ENCODE measurements at places on chromosomes 6 and 20. TPM values are rescaled to one million over a fixed set of nuclear protein-coding genes. Genes with fewer than 3 reads are reported as not detected.

DNA sequence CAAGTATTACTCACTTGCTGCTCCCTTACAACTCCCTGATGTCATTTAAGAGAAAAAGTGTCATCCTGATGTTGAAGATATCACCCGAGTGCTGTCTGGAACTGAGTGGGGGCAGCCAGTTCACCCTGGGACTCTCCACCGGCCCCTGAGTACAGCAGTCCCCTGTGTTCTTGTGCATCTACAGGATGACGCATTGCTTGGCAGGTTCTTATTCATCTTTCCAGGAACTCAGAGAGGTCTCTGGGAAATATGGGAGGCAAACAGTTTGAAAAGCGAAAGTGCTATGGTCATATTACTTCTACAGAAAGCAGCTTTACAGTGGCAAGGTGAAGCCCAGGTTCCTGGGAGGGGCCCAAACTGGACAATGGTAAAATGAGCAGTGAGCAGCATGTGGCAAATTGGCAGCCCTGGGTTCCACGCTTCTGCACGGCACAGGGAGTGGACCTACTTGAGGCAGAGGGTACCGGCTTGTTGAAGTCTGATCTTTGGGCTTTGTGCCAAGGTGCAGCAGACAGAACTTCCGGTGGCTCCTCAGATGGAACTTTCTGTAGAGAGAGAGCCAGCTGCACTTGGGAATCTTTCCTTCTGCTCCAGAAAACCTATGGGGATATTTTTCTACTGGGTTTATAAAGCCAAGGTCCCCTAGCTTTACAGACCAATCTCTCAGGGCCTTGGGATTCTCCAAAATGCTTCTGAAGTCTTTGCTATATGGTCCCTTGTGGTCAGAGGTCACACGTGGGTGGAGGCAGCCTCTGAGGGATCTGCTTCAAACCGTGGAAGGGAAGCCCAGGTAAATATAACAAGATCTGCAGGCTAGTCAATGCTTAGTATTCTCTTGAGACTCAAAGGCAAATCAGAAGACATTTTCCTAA, 128.3 kb downstream of the MAP3K7 start:
- peak overlapping the region; percentile 13 for H3K4me3 ChIP-seq
- peaks cover 59% of the 10 kb centered on the region for H3K4me1 ChIP-seq
- H3K36me3 ChIP-seq: no peaks in the 10 kb centered on the region
- DNase-seq: peak; percentile 53
- H3K27ac ChIP-seq: peak overlapping the region; percentile 19

PLA2G7 gene
- total RNA-seq: 11.1 TPM

- DNase-seq: no peak
- H3K27me3 ChIP-seq: no peaks in the 10 kb centered on the region
- no peaks in the 10 kb centered on the region for H3K4me1 ChIP-seq
- no peaks in the 10 kb centered on the region for H3K36me3 ChIP-seq
- H3K4me3 ChIP-seq: no peak overlapping the region
These were observed 110.4 kb downstream of the MYB start for GRCh38 chr6:135291288-135292076.

ARFGEF3 gene
- not detected for total RNA-seq

HLA-DQA2 gene
- total RNA-seq: not detected

SPACA1 gene
- not detected for total RNA-seq

GRCh38 chr6:31210123-31210522, 39.6 kb upstream of the POU5F1 start:
- H3K4me3 ChIP-seq: no peak overlapping the region
- DNase-seq: no peak
- H3K36me3 ChIP-seq: no peaks in the 10 kb centered on the region
- peaks cover under 1% of the 10 kb centered on the region for H3K4me1 ChIP-seq
- H3K27ac ChIP-seq: no peak overlapping the region

All from CD4-positive, alpha-beta memory T cell (primary cell).